T-cell (primary cell): ENCODE measurements at places on chromosomes 5 and 9.
A peak's percentile ranks its signal among the peaks of the same experiment; 100 is the strongest.

DNA sequence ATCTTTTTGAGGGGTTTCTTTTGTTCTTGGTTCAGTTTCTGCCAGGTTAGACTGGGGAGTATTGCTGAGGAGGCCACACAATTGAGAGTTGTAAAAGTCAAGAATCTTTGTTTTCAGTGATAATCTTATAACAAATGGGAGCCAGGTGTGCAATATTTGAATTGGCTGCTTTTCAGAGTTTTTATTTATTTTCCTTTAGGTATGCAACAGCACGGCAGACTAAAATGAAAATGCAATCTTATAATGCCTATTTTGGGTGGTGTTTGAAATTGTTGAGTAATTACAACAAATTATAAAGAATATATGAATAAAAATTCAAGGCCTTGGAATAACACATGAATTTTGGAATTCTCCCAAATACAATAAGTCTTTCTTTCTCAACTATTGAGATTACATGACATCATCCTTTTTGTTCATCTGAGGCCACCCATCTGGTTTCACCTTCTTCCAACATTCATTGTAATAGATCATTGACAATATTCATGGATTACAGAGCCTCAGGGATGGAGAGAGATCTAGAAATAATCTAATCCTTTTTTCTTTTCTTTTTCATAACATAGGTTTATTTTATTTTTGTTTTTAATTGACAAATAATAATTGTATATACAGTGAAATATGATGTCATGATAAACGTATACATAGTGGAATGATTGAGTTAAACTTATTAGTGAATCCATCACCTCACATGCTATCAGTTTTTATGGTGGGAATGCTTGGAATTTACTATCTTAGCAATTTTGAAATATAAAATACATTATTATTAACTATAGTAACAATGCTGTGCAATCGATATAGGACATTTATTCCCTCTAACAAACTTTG lies 1061.0 kb downstream of the NR2F1-AS1 start:
- no peaks in the 10 kb centered on the region for H3K36me3 ChIP-seq
- DNase-seq, result no peak
- no peak overlapping the region for H3K4me3 ChIP-seq
- H3K4me1 ChIP-seq, result no peaks in the 10 kb centered on the region
- H3K27ac ChIP-seq, result no peak overlapping the region
- no peaks in the 10 kb centered on the region for H3K27me3 ChIP-seq

DNA sequence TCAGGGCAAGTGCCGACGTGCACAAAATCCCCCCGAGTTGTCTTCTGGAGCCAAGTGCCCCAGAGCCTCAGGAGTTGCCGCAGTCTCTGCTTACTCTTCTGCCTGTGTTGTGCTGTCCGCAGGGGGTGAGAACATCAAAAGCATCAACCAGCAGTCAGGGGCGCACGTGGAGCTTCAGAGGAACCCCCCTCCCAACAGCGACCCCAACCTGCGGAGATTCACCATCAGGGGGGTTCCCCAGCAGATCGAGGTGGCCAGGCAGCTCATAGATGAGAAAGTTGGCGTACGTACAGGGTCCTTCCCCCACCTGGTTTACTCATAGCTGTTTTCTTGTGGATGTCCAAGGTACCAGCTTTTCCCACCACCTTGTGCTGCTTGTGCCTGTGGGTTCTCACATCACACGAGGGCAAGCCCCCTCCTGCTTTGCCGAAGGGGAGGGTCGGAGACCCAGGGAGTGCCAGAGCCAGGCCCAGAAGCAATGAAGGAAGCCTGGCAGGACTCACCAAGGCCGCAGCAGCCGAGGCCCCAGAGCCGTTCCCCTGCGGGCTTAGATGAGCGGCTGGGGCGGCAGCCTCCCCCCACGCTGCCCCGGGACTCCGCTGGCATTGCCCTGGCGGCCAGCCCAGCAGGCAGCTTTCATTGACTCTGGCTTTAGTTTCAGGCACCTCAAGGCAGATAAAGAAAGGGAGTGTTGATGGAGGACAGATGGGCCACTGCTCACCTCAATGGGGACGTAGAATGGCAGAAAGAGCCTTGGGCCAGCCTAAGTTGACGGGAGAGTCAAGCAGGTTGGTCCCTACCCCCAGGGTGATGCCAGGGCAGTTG lies 33.7 kb upstream of the PRDM12 start:
- H3K27ac ChIP-seq, result no peak overlapping the region
- DNase-seq, result no peak
- H3K4me3 ChIP-seq, result no peak overlapping the region
- H3K36me3 ChIP-seq, result peaks cover 26% of the 10 kb centered on the region

- no peaks in the 10 kb centered on the region for H3K27me3 ChIP-seq
- no peak for DNase-seq
- no peak overlapping the region for H3K4me3 ChIP-seq
- no peaks in the 10 kb centered on the region for H3K36me3 ChIP-seq
These were observed 111.1 kb downstream of the VAV2 start for GRCh38 chr9:133880851-133881661.

GRCh38 chr5:107306594-107306993 lies 364.1 kb downstream of the EFNA5 start:
- H3K36me3 ChIP-seq, result no peaks in the 10 kb centered on the region
- no peaks in the 10 kb centered on the region for H3K4me1 ChIP-seq
- H3K27me3 ChIP-seq, result no peaks in the 10 kb centered on the region

GRCh38 chr9:98185021-98185567 lies 7.3 kb downstream of the CORO2A start:
- no peaks in the 10 kb centered on the region for H3K4me1 ChIP-seq
- no peak overlapping the region for H3K4me3 ChIP-seq
- DNase-seq, result no peak
- no peaks in the 10 kb centered on the region for H3K27me3 ChIP-seq
- no peaks in the 10 kb centered on the region for H3K36me3 ChIP-seq
- H3K27ac ChIP-seq, result no peak overlapping the region

DNA sequence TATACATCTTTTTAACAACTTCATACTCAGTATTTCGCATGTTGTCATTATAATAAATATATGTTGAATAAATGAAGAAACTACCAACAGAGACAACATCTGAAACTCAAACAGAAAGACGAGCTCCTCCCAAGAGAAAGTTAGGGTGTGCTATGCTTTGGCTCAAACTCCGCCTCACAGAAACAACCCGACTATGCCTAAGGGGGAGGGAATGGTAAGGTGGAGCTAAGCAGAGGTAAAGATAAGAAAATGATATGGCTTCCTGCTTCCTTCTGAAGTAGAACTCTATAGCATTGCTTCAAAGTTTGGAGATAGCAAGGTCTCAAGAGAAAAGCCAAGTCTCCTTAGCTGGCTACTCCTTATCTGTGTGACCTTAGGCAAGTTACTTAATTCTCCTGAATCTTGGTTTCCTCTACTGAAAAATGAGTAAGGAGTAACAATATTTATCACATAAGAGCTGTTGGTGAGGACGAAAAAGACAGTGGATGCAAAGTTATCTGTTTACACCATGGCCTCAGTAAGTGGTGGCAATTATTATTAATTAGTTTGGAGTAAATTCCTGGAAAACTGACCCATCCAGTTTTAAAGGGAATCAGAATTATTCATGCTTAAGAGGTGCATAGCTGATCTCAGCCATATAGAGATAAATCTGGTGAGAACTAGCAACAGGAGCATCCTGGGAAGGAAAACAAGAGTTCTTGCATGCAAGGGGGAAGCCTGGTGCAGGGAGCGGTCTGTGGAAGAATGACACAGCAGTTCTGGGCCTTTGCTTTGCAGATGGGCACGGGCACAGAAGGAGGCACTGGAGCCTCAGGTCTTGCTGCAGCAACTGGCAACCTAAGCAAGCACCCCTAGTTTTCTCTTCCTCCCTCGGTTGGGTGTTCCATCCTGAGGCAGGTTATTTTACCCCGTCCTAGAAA lies 73.3 kb downstream of the GLIS3 start:
- no peak for DNase-seq
- H3K27me3 ChIP-seq, result no peaks in the 10 kb centered on the region
- no peak overlapping the region for H3K27ac ChIP-seq
- no peak overlapping the region for H3K4me3 ChIP-seq

GRCh38 chr5:102611312-102611711 lies 112.5 kb upstream of the SLCO6A1 start:
- no peak for DNase-seq
- no peak overlapping the region for H3K27ac ChIP-seq
- no peaks in the 10 kb centered on the region for H3K4me1 ChIP-seq
- H3K27me3 ChIP-seq, result no peaks in the 10 kb centered on the region
- no peak overlapping the region for H3K4me3 ChIP-seq

GRCh38 chr5:64164166-64164565 lies 1.5 kb upstream of the RNF180 start:
- no peak overlapping the region for H3K4me3 ChIP-seq
- H3K36me3 ChIP-seq, result no peaks in the 10 kb centered on the region
- no peak overlapping the region for H3K27ac ChIP-seq
- H3K27me3 ChIP-seq, result peaks cover 7% of the 10 kb centered on the region
- no peaks in the 10 kb centered on the region for H3K4me1 ChIP-seq
- DNase-seq, result no peak

DNA sequence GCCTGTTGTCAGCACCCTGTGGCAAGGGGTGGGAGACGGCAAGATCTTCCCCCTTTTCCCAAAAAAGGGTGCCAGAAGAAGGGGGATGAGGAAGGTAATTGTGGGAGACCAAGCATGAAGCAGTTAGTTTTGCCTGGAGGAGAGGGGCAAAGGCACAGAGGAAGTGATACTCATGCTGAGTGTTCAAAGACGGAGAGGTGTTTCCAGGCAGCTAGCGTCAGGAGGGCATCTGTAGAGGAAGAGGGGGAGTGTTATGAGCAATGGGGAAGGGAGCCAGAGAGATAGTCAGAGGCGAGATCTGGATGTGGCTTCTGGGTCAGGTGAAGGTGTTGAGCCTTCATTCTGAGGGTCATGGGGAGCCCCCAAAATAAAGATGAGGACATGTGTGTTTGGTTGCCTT lies 26.9 kb upstream of the ADAM19 start:
- H3K27me3 ChIP-seq, result no peaks in the 10 kb centered on the region
- DNase-seq, result no peak
- no peaks in the 10 kb centered on the region for H3K36me3 ChIP-seq
- peak overlapping the region; percentile 49 for H3K27ac ChIP-seq

GRCh38 chr5:66307647-66308241 lies 163.6 kb downstream of the SREK1 start:
- peaks cover 2% of the 10 kb centered on the region for H3K27me3 ChIP-seq
- DNase-seq, result no peak
- no peaks in the 10 kb centered on the region for H3K4me1 ChIP-seq
- H3K4me3 ChIP-seq, result no peak overlapping the region
- H3K36me3 ChIP-seq, result no peaks in the 10 kb centered on the region

DNA sequence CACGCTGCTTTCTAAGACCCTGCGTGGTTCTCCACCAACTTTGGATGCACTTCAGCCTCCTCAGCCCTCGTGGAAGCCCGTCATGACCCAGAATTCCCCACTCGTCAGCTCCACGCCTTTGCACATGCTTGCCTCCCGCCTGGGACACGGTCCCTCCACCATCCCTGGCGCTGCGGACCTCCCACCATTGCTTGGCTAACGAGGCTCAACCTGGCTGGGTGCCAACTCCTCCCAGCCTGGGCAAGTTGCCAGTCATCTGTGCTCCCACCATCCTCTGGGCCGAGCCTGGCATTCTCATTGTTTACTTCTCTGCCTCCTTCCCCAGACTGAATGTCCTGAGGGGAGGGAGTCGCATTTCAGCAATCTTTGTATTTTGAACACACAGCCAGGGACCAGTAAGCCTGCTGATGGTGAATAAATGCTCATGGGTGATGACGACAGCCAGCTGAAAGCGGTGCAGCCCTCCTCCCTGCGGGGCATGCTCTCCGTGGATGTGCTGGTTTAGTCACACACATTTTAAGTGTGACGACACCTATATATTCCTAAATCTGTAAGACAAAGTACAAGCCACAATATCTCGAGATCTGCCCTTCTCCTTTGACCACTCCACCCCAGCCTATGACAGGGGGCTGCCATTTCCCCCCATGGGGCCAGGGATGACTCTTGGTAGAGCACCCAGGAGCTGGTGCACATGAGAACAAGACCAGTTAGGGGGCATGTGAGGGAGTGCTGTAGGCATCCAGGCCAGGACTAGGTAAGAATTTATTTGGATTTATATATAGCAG lies 37.6 kb downstream of the ANKRD33B start:
- H3K4me3 ChIP-seq, result no peak overlapping the region
- H3K27ac ChIP-seq, result no peak overlapping the region
- peaks cover 17% of the 10 kb centered on the region for H3K27me3 ChIP-seq

DNA sequence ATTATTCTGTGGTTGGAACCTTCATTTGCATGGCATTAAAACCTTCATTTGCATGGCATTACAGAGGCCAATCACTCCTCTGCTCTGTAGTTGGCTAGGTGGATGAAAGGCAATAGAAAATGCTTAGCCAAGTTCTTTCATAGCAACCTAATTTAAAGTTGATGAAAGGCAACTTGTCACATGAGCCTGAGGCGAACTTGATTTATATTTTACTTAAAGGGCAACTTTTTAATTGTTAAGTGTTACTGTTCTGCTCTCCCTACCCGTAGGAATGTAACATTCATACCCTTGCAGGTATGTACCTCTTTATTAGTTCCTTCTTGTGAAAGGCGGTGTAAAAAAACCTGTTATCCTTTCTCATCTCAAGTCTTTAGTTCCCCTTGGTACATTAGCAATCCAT lies 7.9 kb upstream of the ERMP1 start:
- H3K4me1 ChIP-seq, result peaks cover 52% of the 10 kb centered on the region
- H3K36me3 ChIP-seq, result no peaks in the 10 kb centered on the region
- no peak for DNase-seq
- H3K27me3 ChIP-seq, result no peaks in the 10 kb centered on the region

DNA sequence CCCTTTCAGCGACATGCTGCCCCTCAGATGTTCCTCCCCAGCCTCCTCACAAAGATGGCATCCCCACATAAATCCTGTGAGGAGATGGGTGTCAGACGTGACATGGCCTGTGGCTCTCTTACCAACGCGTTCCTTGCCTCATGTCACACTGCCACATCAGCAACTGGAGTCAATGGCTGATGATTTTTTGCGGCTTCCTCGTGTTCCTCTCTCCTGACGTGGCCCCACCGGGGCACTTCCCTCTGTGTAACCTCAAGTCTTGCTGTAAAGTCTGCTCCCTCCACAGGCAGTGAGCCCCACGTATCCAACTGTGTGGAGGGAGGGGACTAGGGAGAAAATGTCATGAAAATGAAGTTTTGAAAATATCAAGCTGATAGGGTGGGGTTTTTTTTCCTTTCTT lies 53.2 kb upstream of the SHISAL2B start:
- H3K4me3 ChIP-seq, result no peak overlapping the region
- no peaks in the 10 kb centered on the region for H3K36me3 ChIP-seq
- DNase-seq, result no peak
- no peaks in the 10 kb centered on the region for H3K4me1 ChIP-seq

DNA sequence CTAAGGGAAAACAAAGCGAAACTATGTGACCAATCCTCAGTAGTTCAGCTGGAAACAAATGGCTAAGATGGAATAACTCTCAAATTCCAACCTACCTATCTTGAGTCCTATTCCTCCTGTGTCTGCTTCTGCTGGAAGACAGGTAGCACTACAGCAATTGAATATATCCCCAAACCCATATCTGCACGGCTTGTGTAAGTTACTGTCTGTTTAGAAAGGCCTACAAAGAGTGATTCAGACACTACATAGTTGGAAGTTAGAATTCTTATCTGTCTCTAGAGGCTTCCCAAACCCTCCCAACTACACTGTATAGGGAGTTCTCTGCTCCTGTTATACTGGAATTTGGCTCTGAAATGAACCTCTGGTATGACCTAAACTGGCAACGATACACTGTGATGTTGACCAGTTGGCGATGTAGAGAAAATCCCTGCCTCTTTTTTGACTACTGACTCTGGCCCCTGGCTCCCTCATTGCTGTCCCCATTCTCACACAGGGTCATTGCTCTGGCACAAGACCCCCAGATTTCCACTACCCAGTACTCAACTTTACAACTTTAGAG lies 22.6 kb upstream of the NADK2 start:
- peaks cover 10% of the 10 kb centered on the region for H3K27me3 ChIP-seq
- DNase-seq, result no peak

GRCh38 chr5:14441641-14442040 lies 140.0 kb upstream of the OTULINL start:
- no peak overlapping the region for H3K27ac ChIP-seq
- peaks cover 6% of the 10 kb centered on the region for H3K27me3 ChIP-seq
- no peaks in the 10 kb centered on the region for H3K4me1 ChIP-seq
- no peak for DNase-seq
